ENCODE measurements at places on chromosomes 13 and 19. TPM values are rescaled to one million over a fixed set of nuclear protein-coding genes. Genes with fewer than 3 reads are reported as not detected.

DNA sequence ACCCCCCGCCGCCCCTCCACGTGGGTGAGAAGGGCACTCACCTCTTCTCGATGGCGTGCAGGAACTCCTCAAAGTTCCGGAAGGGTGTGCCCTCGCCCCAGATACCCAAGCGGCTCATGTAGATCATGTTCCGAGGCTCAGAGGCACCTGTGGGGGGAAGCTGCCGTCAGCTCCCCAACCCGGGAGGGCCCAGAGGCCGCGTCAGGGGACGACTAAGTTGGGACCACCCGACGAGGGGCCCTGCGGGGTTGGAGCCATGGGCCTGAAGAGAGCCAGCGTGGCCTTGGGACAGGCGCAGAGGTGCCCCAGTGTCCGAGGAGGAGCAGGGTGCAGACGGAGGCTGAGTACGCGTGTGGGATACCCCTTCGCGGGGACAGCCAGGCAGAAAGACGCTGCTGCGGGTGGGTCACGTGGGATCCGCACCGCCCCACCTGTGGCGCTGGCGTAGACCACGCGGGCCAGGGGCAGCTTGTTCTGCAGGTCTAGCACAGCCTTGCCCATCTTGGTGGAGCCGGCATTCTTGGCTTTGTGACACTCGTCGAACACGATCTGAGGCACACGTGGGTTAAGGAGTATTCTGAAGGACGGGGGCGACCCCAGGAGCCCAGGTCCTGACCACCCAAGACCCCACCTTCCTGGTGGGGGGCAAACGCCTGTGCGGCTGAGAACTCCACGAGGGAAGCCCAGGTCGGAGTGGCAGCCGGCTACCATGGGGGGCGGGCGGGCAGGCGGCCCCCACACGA is 15.9 kb downstream of the GPX4 start:
- H3K4me3 ChIP-seq, result no peak overlapping the region
- H3K36me3 ChIP-seq, result no peaks in the 10 kb centered on the region
- no peak for DNase-seq
- H3K27me3 ChIP-seq, result no peaks in the 10 kb centered on the region
- no peaks in the 10 kb centered on the region for H3K4me1 ChIP-seq
- H3K27ac ChIP-seq, result no peak overlapping the region

DNA sequence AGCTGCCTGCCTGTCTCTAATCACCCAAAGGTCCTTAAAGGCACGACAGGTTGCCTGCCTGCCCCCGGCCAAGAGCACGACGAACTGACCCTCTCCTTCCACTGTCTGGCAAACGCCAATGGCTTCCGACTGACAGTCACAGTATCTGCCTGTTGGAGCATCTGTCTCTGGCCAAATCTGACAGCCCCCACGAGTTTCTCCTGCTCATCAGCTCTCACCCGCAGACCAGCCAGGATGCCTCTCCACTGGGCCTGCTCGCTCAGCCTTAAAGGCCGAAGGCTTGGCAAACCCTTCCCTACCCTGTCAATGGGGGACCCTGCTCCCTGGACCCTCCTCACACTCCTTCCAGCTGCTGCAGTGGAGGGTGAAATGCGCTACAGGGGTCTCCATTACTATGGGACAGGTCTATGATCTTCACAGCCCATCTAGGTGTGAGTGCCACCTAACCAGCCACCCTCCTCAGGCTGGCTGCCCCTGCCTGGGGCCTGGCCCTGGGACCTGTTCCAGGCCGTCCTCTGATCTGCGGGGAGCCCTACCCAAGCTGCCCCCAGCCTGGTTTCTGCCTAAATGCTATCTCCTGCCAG is 932 bp downstream of the FAM83E start:
- H3K27ac ChIP-seq, result no peak overlapping the region
- H3K4me1 ChIP-seq, result peaks cover 4% of the 10 kb centered on the region

LRRC4B gene
- total RNA-seq, result 5.9 TPM

ZNF492 gene
- 0.37 TPM for total RNA-seq

PCDH9 gene
- total RNA-seq, result 1.2 TPM

DAND5 gene
- total RNA-seq, result not detected

FOXA3 gene
- not detected for total RNA-seq

CPB2 gene
- not detected for total RNA-seq
